T-helper 1 cell (primary cell): ENCODE measurements at places on chromosomes 2 and 18.

- DNase-seq: no peak
Measured at GRCh38 chr2:72864500-72864899, 22.7 kb upstream of the SPR start.

DNA sequence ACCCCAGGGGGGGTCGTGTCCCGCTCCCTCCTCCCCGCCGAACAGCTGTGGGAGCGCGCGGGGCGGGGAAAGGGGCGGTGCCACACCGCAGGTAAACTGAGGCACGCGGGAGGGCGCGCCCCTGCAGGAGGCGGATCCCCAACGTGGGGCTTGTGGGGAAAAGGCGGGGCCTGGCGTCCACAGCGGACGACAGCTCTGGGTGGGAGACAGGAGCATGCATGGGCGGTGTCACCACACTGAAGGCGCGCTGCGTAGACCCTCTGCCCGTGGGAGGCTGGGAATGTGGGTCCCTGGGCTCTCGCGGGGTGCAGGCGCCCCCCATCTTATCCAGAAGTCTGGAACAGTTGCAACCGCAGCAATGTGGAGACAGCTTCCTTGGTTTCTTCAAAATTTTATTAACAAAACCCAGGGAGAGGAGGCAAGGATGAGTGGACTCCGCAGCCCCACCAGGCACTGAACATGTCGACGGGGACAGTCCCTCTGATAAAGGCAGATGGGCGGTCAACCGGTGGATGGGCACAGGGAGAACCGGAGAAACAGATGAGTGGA lies 723 bp upstream of the MBD1 start:
- DNase-seq: no peak

DNA sequence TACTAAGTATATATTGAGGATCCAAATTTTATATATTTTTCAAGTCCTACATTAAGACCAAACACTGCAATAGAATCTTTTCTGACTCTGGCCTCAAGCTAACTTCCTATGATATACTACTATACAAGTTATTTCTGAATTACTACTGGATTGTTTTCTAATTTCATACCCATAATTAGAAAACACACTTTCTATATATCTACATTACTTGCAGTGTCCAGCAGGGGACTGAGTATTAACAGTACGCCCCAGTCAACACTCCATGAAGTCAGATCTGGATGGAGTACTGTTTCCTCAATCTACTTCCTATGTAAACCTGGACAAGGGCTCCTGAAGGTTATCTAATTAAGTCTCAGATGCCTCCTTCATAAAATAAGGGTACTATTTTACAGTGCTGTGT lies 26.5 kb downstream of the RMP24 start:
- DNase-seq: no peak

DNA sequence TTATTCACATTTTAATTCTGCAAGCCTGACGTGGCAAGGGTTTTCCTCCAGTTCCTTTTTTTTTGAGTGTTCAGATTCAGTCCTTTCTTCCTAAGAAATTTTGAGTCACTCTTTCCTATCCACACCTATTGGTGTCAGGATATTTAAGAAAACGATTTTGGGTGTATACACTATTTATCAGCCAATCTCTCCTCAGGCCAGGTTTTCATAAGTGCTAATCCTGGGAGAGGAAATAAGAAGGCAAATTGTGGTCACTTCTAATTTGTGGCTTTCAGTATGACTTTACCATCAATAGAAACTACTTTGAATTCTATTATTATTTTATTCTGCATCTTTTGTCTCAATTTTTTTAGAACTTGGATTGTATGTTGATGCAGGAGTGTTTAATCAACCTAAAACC lies 174.4 kb downstream of the DSEL start:
- no peak for DNase-seq

GRCh38 chr18:23337599-23338444 lies 115.3 kb upstream of the RIOK3 start:
- no peak for DNase-seq
